NCI-H446 treated with DMSO at 0.1 percent for 48 hours (cell line): ENCODE measurements at places on chromosomes 3 and 15.

DNA sequence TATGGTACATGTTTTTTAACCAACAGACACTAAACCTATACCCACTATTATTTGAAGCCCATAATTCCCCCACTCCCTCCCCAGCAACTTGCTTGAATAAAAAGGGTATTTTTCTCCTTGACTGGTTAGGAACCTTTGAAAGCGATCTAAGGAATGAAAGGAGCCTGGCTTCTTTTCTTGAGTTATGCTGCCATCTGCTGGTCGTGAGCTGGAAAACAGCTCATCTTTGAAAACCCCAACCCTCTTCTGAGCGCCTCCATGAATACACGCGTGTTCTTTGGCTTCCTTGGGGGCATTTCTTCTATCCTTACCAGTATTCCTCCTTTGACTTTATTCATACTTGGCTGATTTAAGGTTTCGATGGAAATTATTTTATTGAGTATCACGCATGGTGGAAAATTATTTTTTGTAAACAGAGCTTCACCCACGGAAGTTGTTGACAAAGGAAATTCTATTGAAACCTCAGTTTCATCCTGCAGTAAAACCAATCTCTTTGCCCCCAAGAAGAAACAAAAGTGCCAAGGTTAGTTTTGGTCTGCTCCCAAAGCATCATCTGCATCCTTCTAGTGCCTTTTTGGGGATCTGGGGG, 171.6 kb downstream of the SV2B start:
- peak; percentile 21 for DNase-seq

DNA sequence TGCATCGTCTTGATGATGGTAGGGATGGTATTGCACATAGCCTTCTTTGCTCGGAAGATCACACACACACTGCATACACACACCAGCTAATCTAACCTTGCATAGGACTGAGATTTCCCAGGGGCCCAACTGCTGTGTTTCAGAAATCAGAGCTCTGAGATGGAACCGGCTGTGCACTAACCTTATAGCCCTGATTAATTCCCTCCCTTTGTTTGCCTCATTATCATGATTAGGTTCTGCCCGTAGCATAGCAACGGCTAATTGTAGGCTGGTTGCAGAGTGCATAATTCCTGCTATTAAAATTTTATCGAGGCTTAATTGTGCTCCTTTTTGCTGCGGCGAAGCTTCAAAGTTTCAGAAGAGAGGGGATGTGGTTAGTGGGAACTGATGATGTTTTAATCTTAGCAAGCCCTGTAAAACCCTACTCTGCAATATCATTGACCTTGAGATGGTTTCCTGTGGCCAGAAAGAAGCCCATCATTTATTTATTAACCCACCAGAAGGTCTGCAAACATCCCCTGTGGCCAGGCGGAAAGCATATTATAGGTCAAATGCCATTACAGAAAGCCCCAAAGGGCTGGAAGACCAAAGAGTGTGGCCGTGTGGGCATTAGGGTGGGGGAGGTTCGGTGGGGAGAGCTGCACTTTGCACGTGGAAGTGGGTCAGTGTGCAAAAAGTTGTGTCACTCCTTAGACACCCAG, 56.2 kb upstream of the GLCE start:
- DNase-seq: no peak

DNA sequence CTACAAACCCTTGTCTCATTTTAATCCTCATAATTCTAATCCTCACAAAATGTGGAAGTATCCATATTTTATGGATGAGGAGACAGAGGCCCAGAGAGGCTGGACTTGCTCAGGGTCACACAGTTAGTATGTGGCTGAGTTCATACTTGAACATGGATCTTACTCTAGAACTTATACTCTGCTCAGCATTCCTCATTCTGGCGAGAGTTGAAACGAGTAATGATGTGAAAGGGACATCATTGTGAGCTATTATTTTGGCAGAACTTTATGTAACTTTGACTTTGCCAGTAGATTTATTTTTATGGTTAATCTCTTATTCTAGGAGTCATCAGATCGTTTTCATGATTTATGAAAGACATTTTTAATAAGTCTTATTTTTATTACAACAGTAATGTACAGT, 17.5 kb downstream of the AKAP13 start:
- no peak for DNase-seq

DNA sequence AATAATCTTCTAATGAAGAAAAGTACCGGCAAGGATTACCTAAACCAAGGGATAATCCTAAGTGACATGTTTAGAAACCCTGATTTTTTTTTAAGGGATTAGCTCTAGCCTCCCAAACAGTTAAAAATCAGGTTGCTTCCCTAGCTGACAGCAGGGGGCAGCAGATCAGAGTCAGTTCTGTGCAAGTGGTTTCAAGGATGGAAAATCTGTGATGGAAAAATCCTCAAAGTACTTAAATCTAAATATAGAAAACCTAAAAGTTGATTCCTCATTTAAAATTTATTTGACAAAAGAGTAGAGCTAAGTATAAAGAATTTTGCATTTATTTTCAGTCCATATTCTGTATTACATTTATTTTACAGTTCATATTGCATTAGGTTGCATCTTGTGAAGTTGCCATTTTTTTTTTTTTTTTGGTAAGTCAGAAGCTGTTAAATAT, 107.6 kb downstream of the PEX5L start:
- peak; percentile 30 for DNase-seq

- no peak for DNase-seq
Measured at GRCh38 chr3:135905058-135905724, 60.3 kb upstream of the PPP2R3A start.

DNA sequence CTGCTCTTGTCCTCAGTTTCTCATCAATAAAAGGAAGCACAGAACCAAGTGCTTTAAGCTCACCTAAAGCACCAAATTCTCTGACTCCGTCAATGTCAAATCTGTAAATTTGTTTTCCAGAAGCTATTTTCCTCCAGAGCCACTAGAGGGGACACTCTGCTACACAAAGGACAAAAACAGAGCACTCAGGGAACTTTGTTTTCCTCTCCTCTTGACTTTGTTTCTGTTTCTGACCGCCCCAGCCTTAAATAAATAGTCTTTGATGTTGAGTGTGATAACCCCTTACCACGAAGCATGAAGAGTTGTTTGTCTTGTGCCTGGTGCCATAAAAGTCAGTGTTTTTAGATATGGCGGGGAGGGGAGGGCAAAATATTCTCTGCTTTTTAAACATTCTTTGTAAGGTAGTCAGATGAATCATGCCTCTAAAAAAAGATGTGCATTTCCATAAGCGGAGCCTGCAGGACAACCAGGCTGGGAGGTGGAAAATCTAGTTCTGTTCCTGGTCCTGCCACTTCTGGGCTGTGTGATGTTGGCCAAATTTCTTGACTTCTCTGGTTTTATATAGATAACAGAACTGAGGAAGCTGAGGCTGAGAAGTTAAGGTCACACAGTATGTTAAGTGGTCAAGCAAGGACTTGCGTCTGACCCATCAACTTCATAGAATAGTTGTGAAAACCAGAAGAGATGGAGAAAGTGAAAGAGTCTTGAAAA, 7.3 kb upstream of the ZBTB38 start:
- peak; percentile 9 for DNase-seq

- no peak for DNase-seq
Measured at GRCh38 chr3:82087958-82088357, 326.5 kb upstream of the GBE1 start.

DNA sequence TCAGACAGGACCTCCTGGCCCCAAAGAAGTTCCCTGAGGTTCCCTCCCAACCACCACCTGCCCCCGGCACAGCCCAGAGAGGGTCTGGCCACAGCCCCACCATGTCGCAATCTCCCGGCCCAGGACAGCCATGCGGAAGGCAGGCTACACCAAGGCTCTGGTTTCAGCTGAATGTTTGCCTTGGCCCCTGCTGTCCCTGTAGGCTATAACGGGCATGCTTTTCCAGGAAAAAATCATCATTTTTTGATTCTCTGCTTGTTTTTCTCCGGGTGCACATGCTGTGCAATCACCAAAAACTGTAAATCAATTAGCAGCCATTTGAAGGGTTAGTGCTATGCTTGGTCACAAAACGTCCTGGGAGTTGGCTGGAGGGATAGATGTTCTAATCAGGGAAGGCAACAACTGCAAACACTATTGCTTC, 142.7 kb upstream of the IGF1R start:
- no peak for DNase-seq
